ENCODE measurements at places on chromosomes 16 and 17.

DNA sequence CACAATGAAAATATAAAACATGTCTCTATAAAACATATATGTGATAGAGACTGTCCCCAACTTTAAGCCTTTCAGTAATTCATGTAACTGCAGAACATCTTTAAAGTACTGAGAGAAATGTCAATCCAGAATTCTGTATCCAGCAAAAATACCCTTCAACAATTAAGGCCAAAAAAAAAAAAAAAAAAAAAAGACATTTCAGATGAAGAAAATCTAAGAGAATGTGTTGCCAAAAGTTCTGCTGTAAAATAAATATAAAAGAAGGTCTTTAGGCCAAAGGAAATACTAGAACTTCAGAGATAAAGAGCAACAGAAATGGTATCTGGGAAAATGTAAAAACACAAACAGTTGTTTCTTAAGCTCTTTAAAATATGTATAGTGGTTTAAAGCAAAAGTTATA is 17.3 kb downstream of the BPTF start:
- DNase-seq, result no peak

GRCh38 chr16:21950782-21951521 is 2.2 kb upstream of the UQCRC2 start:
- DNase-seq, result peak; percentile 1

DNA sequence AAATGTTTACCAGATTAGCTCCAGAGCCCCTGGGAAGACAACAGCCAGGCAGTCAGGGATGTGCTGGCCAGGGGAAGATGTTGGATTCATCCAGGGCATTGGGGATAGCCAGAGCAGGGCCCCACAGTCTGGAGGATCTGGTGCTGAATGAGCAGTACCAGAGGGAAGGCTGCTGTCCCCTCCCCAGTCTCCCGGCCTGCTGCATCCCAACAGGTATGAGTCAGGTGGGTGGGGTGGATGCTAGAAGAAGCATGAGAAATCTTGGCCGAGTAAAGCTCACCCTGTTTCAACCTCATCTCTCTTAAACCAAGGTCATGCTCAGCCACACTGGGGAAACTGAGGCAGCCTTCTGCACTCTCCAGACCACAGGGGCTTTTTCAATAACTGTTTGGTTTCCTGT is 71.9 kb upstream of the SEC14L1 start:
- no peak for DNase-seq

DNA sequence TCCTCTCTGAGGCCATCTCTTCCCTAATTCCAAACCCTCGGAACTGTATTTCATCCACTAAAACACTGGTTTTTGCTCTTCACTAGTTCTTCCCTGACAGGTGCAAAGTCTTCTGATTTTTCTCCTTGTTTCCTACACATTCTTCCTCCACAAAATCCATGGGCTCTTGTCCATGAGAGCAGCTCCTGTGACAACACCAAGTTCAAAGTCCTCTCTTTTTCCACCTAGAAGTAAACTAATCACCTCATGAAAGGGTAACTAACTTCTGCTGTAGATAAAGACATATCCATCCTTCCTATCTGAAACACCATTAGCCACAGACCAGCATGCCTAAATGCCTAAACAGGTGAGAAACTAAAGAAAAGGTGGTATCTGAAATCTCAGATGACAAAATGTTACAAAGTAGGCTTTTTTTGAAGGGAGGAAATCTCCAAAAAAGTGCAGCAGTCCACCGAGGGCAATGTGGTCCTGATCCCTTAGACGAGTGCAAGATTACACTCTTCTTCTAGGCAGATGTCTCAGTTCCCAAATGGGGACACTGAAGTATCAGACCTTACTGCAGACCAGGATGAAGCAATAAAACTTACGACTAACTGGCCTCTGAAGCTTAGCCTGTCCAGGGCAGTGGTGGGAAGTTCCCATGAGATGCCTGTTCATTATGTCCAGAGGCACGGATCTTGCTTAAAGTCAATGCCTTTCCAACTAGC is 2.8 kb downstream of the PIP4K2B start:
- no peak for DNase-seq

- DNase-seq, result peak; percentile 8
Measured at GRCh38 chr17:7001318-7001961, 5.6 kb downstream of the ALOX12 start.

- DNase-seq, result no peak
Measured at GRCh38 chr17:60065867-60066266, 12.9 kb downstream of the HEATR6 start.
